ENCODE measurements at places on chromosomes 3 and 15.
A peak's percentile ranks its signal among the peaks of the same experiment; 100 is the strongest.

DNA sequence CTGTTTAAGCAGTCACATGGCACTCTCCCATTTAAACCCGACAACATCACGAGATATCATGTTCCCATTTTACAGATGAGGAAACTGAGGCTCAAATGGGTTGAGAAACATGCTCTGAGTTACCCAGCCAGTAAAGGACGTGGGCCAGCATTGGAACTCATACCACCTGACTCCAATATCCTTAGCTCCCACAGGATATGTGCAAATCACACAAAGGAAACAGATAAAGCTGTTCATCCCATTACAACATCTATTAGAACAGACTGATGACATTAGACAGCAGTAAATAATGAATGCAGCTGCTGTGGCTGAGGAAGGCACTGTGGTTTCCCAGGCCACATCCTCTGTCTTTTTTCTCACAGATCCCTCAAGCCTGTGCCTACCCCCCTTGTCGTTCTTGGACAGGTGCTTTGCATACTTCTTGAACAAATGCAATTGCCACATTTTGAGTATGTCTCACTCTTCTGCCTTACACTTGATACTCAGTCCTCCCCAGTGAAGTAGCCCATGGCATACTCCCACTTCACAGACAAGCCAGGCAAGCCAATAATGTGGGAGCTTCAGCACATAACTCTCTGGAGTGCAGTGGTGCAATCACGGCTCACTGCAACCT lies 17.7 kb downstream of the FRMD4B start:
- DNase-seq: no peak

GRCh38 chr15:75153565-75154276 lies 48.0 kb upstream of the C15orf39 start:
- DNase-seq: no peak

DNA sequence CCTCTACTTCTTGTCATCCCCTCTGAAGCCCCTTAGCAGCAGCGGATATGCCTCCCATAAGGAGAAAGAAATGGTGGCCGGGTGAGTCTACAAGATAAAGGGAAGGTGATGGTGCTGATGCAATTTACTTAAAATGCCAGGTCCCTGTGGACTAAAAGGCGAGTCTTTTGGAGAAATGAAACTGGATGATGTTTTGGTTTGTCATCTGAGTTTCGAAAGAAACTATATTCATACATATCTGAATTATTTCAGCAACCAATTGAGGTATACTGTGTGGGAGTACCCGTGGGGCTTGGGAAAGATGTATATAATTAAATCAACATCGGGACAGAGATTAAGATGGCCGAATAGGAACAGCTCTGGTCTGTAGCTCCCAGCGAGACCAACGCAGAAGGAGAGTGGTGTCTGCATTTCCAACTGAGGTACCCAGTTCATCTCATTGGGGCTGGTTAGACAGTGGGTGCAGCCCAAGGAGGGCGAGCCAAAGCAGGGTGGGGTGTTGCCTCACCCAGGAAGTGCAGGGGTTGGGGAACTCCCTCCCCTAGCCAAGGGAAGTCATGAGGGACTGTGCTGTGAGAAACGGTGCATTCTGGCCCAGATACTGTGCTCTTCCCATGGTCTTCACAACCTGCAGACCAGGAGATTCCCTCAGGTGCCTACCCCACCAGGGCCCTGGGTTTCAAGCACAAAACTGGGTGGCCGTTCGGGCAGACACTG lies 210.6 kb upstream of the CHRM5 start:
- DNase-seq: no peak

DNA sequence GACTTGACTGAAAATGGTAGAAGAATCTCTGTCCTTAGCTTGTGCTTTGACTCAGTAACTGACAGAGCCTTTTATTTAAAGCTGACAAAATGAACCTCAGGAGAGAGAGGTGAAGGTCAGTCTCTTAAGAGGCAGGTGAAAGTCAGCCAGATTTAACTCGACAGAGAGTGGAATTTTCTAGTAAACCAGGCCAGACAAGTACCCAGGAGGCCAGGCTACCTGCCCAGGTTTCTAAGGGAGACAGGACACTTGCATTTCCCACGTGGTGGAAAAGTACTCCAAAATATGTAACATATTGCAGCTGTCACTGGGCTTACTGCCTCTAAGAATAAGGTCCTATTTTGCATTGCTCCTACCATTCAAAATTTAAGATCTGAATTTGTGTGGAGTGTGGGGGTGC lies 167.9 kb downstream of the FMN1 start:
- DNase-seq: no peak

DNA sequence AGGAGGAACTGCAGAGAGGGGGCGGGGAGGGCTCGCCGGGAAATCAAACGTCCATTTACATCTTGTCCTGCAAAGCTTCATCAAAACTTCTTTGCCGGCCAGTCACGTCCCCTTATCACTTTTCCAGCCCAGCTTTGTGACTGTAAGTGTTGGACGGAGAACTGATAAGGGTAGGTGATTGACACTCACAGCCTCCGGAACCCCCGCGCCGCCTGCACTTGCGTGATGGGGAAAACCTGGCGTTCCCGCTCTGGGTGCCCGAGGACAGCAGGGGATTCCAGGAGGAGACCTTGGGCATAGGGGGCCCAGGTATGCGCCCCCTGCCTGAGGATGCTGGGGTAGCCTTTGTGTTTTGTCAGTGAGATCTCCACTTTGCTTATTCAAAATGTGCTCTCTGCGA lies 72.8 kb upstream of the ANKRD34C start:
- no peak for DNase-seq

DNA sequence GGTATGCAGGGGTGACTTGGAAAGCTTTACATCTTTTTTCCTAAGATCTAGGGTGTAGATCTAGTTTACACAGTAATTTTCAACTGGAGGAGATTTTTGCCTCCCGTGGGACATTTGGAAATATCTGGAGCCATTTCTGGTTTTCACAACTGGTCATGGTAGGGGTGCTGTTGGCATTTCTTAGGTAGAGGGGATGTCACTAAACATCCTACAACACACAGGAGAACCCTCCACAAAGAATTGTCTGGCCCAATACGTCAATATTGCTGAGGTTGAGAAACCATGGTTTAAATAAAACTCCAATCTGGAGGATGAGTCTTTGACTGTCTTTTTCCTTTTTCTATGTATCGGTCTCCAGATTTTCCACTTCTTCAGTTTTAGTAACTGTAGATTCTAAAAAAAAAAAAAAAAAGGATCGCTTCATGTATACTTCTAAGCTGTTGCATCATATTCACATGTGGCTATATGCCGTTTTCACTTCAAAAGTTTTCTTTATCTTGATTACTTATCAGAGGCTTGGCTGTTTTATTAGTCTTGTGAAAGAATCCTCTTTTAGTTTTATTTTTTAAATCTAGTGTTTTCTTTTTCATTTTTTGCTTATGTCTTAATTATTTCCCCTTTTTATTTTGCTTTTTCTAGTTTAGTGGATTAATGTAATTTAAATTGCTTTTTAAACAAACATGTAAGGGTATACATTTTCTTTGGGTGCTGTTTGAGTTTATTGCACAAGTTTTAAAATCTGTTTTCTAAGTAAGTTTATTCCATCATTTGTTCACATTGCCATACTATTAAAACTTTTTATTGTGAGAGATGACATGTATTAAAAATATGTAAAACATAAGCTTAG lies 21.2 kb downstream of the UBE2Q2 start:
- peak; percentile 8 for DNase-seq

DNA sequence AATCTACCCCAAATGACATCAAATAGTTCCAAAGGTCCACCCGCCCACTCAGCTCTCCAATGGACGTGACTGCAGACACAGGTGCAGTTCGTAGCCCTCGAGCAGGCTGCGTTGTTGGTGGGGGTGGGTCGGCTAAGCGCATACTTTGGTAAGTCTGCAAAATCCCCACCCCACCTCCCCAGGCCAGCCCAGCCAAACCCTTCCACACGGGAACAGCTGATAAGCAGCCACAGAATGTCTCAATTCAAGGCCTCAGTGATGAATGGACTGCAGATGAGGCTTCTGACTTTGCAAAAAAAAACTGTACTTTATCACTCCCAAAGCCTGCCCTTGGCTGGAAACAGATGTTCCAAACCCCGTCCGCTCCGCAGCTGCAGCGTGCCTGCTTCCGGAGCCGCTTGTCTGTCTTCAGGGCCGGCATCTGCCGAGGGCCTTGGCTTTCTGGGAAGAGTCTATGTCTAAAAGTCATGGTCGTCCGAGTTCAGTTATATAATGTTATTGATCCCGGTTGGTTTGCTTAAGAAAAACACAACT lies 38.2 kb downstream of the PCSK6 start:
- peak; percentile 84 for DNase-seq

DNA sequence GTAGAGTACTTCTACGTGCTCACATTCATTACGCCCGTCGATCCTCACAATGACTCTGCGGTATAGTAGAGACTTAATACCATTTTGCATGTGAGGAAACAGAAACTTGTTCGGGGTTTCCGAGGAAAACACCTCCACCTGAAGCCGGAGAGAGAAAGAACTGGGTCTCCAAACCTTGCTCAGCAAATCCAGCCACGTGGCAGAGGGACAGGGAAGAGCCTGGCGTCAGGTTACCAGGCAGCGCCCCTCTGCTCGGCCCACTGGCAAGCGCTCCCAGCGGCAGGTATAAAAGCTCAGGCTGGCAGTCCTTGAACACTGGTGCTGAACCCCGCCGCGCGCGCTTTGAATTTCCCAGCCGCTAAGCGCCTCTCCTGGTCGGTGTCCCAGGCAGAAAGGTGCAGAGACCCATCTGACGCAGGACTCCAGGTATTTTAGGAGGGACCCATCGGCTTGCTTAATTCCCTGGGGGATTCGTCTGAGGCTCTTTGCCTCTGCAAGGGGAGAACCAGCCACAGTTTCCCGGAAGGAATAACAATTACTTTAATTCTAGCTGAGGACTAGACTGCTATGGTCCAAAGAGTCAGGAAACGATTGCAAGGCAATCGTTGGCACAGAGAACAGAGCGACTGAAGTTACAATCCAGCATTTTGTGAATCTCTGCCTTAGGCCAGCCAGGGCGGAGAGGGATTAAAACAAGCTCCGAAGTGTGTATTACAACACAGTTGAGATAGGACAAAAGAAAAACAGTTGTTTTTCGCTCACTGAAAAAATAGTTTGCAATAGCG lies at the start of gene C2CD4A:
C2CD4A (plus strand) TSS at position 315 of the 785 bp plus-strand sequence. CDS start 637 bp downstream, outside the sequence.
- DNase-seq: peak; percentile 66

DNA sequence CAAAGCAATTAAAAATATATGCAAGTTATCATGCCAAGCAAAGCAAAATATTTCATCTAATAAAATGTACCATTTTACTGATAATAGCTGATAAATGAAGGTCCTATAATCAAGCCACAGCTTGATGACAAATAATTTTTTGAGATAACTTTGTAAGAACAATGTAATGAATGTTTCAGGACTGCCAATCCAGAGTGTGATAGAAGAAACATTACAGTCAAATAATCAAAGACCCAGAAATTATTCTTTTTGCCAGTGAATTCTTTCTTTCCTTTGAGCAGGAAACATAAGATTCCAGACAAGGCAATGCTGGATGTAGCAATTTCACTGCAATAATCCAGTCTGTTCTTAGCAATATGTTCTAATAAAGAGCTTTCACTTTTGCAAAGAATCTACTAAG lies 556.1 kb downstream of the PLOD2 start:
- no peak for DNase-seq

DNA sequence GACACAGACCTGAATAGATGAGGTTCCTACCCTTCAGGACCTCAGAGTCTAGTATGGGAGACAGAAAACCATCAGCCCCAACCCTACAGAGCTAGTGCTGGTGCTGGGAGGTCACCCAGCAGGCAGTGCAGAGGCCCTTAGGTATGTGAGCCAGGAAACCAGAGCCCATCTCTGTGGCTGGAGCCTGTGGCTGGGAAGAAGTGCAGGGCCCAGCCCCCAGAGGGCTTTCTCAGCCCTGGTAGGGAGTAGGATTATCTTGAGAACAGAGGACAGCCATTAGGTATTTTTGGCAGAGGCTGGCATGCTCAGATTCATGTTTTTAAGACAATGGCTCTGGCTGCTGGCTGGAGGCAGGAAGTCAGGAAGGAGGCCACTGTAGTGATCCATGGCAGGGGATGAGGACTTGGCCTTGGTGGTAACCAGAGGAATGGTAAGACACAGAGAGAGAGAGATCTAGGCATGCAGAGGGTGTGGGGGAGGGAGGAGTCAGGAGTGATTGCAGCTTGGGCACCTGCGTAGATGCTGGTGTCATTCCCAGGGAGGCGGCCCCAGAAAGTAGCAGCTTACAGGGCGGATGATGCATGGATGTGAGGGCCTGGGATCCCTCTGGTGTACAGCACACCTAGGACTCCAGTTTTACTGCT lies 220.9 kb upstream of the EIF1B start:
- DNase-seq: no peak

DNA sequence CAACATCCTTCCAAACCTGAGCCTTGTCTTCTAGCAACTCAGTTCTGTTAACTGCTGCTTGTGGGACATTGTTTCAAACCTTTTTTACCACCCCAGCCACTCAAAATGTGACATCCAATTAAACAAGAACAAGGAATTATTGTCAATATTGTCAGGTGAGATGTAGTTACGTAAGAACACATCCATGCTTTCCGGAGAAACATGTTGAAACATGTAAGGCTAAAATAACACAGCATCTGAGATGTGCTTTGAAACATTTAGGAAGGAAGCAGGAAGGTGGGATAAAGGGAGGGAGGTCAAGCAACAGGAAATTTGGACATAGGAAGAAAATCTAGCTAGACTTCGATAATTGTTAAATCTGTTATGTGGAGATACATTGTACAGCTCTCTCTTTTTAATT lies 50.9 kb upstream of the PRICKLE2 start:
- DNase-seq: no peak

GRCh38 chr3:189914799-189915198 lies 205.9 kb downstream of the P3H2 start:
- peak; percentile 97 for DNase-seq

GRCh38 chr3:58529516-58530353 lies 7.3 kb downstream of the ACOX2 start:
- peak; percentile 30 for DNase-seq

DNA sequence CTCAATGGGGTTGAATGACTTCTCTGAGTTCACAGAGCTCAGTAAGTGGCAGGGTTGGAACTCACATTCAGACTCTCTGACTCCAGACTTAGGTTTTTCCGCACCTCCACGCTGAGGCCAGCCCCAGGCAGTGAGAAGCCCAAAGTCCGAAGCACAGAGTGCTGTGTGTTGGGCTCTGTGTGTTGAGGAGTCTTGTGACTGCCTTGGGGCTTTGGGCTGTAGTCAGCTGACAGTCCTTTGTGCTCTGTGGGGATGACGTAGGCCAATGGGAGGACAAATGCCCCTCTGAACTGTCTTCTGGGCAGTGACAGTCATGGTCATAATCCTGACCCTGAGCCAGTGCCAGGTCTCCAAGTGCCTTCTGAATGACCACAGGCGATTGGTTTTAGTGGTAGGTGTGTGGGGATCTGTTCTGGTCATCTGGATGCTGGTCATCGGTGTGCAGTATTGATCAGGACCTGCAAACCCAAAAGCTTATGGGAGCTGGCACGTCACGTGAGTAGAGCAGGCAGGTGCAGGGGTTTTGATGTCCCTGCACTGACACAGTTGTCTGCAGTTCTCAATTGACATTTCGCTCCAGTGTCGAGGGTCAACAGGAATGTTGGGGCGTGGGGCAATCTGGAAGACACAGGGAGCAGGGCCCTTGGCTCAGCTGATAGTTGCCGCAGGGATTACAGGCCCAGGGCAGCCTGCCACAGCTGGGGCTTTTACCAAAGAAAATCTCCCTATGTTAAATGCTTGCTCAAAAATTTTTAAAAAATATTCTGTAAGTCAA lies 45.3 kb downstream of the CAPN3 start:
- no peak for DNase-seq
